CD4-positive, alpha-beta memory T cell (primary cell): ENCODE measurements at places on chromosomes 11 and 22. TPM values are rescaled to one million over a fixed set of nuclear protein-coding genes. Genes with fewer than 3 reads are reported as not detected.
A peak's percentile ranks its signal among the peaks of the same experiment; 100 is the strongest.

DNA sequence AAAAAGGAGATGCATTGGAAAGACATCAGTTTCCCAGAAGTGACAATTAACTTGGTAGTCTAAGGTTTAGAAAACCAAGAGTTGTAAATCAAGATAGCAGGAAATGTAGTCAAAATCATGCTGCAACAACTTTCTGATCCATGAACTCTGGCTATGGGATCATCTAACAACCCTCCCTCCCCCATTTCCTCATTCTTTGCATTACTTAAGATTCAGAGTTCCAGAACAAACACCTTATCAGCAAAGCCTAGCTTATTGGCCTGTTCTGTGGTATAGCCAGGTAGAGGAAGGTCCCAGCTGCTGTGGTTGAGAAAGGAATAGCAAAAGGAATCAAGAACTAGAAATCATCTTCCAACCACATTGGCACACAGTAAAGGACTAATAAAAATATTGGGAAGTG, 651.1 kb downstream of the METTL15 start:
- DNase-seq, result no peak

Gene CCDC116
- polyA plus RNA-seq, result not detected

- DNase-seq, result no peak
These were observed 56.6 kb upstream of the LIN7C start for GRCh38 chr11:27563201-27563600.

DNA sequence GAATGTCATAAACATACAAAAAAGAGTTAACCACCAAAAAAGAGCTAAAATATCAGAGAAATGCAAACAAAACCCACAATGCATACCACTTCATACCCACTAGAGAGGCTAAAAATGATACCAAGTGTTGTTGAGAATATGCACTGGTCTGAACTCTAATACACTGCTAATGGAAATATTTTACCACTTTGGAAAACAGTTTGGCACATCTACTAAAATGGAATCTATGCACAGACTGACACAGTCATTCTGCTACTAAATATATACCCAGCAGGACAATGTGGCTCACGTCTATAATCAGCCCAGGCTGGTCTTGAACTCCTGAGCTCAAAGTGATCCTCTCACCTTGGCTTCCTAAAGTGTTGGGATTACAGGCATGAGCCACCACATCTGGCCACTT, 18.0 kb downstream of the MAPK1 start:
- no peak for DNase-seq

GRCh38 chr11:33040862-33041453, 1.6 kb downstream of the TCP11L1 start:
- DNase-seq, result no peak

DNA sequence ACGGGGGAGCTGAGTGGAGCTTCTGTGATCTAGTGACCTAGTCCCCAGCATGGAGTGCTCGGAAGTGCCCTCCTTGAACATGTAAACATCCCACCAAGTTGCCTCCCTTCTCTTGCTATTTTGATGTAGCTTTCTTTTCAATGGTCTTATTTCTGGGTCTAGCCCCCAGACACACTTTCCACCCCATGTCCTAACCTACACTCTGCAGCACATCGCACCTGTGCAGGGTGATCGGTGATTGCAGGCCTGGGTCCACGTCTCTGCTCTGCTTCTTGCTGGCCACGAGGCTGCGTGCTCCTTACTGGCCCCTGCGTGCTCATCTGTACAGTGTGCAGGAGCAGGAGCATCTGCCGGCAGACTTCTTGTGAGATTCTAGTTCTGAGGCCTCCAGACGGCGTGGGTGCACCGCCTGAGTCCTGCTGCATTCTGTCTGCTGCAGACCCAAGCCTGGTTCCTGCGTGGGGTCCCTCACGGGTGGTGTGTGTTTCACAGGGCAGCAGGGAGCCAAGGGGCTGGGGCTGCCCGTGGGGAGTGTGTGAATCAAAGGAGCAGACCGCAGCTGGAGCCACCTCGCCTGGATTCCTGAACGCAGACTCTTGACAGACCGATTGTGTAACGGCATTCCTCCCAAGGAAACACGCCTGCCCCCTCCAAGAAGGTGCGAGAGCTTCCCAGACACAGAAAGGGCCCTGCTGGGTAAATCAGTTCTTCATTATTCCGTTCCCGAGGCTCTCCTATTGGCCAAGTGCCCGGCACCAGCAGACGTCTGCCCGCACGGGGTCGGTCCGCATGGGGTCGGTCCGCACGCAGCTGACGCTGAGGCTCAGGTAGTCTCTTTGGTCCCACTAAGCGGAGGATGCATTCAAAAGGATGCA, 44.4 kb upstream of the MYEOV start:
- DNase-seq, result no peak

GRCh38 chr11:57597916-57598830, 688 bp downstream of the SERPING1 start:
- DNase-seq, result no peak

Gene WNT11
- polyA plus RNA-seq, result 0.16 TPM

Gene PTPN5
- not detected for polyA plus RNA-seq

DNA sequence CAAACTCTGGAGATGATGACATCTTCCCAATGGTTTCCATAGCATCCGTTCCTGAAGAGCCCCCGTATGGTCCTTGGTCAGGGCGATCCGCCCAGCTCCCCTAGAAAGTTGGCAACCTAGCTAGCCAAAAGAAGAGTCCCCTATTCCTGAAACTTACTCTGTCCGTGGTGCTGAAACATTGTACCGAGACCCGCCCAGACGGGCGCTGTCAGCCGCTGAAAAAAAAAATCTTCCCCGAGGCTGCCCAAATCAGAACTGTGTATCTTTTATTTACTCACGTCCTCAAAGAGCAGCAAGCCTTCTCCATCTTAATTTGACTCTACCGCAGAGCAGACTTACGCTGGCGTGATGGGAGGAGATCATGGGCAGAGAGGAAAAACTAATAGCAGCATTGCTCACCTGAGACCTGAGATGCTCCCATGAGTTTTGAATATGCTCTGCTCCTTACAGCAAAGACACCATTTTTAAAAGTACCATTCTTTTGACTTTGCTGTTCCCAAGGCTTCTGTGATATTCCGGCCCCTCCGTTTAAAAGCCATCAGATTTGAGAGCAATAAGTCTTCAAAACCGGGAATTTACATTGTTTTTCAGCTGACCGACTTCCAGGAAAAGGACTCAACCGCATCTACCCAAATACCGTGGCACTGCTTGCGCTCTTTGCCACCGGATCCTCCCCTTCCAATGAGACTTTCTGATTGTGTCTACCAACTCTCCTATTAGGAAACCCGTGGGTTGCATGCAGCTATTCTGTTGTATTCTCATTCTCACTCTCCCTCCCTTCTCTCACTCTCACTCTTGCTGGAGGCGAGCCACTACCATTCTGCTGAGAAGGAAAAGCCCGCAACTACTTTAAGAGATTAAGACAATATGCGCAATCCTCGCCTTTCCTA, at the start of gene SLC17A6:
TSS of gene SLC17A6 (plus strand) at position 786 of the 890 bp plus-strand sequence. CDS start 153 bp downstream, outside the sequence.
- DNase-seq, result no peak

DNA sequence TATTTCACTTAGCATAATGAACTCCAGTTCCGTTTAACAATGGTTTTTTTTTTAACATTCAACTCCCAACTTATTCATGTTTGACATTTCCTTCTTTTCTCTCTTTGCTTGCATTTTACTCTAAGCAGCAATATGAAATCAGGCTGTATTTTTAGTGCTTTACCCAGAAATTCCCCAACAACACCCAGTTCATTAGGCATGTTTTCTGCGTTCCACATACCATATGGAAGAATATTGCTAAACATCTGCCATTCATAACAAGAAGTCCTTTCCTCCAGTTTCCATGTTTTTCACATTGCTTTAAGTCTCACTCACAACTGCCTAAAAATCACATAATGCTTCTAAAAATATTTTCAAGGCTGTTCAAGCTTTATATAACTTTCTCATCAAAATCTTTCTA, 45.8 kb downstream of the PLAAT5 start:
- DNase-seq, result no peak

GRCh38 chr11:95455228-95455970, 224.4 kb upstream of the SESN3 start:
- no peak for DNase-seq

GRCh38 chr11:65489035-65489705, 9.7 kb upstream of the MALAT1 start:
- peak; percentile 5 for DNase-seq

GRCh38 chr11:98564233-98564632, 456.5 kb upstream of the CNTN5 start:
- DNase-seq, result no peak

GRCh38 chr11:72635309-72635915, 38.8 kb downstream of the PDE2A start:
- DNase-seq, result no peak

DNA sequence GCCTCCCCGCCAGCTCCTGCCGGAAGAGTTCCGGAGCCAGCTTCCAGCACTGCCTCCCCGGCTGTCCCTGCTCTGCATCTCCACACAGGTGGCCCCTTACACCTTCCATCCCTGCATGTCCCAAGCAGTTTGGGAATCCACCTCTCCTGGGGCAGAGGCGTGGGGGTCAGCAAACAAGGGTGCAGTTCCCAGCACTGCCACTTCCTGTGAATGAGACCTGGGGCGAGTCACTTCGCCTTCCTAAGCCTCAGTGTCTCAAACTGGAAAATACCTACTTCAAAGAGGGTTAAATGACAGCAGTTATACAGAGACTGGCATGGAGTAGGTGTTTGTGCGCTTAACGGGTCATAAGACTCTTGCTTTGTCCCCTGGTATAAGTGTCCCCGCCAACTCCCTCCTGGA, 5.2 kb downstream of the CYTH4 start:
- DNase-seq, result no peak

Gene MALAT1
- 3,488 TPM for polyA plus RNA-seq

Gene BIK
- 8.5 TPM for polyA plus RNA-seq

DNA sequence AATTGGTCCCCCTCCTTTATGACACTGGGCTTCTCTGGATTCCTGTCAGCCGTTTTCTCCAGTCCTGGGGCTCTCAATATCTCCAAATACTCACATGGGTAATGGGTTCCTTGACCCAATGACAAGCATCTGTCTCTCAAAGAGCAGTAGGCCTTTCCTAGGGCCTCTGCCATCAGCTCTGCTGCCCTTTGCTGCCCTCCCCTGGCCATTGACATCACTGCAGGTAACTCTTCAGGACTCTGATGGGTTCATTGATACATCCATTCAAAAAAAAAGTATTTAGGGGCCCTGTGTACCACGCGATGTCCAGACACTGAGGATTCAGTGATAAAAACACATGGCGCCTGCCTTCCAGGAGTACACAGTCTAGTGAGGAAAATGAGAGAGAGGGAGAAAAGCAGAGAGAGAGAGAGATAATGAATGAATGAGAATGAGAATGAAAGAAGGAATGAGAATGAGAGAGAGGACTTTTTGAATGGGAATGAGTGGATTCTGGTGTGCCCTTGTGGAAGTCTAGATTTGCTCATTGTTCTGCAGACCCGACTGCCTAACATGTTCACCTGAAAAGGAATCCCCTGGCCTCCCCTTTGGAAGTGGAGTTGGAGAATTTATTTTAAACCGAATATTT, 42.6 kb upstream of the OLFML1 start:
- DNase-seq, result peak; percentile 58

- no peak for DNase-seq
These were observed 49.1 kb downstream of the C11orf91 start for GRCh38 chr11:33651555-33651954.

GRCh38 chr11:103862802-103863174, 173.7 kb upstream of the DDI1 start:
- DNase-seq, result no peak

DNA sequence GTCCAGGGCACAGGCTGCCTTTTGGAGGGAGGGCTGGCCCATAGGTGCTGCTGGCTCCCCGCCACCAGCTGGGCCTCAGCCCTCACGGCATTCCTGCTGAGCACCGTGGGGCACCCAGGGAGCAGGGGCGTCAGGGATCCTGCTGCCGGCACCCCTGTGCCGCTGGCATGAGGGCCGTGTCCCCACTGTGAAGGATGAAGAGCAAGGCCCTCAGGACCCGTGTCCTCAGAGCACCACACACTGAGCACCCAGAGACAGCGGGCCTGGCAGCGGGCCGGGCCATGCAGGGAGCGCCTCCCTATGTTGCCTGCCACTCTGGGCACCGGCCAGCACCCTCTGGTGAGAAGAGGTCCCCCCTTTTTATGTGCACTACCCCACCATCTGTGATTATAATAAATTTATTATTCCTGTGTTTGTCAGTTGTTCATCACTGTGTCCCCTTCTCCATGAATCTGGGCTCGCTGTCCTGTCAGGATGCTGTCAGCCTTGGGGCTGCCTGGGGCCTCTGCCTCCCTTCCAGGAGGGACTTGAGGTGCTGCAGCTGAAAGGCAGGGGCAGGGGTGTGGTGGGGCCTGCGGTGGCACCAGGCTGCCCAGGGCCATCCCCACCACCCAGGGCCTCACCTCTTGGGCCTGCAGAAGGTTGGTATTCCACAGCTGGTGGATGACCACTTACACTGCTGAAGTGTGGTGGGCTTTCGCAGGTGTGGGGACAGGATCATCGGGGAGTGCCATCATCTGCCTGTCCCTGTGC, 80.0 kb downstream of the MED15 start:
- DNase-seq, result no peak

Gene GPR152
- polyA plus RNA-seq, result 1.7 TPM

DNA sequence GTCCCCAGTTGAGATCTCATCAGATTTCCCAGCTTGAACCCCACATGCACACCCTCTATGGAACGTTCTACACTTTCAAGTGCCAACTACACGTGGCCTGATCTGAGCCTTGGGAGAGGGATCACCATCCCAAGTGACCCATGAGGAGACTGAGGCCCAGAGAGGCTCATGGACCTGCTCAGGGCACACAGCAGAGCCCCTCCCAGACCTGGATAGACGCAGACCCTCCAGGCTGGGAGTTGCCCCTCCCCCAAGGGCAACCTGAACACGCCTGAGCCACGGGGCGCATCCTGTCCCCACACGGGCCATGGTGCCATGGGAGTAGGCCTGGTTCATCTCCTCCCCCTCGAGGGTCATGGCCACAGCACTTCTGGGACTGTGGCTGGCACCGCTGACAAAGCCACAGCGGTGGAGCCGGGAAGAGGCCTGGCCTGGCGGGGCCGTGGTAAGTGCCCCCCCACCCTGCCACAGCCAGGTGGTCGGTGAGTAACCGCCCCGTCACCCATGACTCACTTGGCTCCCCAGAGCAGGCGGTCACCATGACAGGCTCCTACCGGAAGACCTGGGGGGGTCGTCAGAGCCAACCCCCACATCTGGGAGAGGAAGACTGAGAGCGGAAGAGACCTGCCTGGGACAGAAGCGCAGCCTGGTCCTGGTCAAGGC, 8.1 kb downstream of the WNT7B start:
- DNase-seq, result no peak

DNA sequence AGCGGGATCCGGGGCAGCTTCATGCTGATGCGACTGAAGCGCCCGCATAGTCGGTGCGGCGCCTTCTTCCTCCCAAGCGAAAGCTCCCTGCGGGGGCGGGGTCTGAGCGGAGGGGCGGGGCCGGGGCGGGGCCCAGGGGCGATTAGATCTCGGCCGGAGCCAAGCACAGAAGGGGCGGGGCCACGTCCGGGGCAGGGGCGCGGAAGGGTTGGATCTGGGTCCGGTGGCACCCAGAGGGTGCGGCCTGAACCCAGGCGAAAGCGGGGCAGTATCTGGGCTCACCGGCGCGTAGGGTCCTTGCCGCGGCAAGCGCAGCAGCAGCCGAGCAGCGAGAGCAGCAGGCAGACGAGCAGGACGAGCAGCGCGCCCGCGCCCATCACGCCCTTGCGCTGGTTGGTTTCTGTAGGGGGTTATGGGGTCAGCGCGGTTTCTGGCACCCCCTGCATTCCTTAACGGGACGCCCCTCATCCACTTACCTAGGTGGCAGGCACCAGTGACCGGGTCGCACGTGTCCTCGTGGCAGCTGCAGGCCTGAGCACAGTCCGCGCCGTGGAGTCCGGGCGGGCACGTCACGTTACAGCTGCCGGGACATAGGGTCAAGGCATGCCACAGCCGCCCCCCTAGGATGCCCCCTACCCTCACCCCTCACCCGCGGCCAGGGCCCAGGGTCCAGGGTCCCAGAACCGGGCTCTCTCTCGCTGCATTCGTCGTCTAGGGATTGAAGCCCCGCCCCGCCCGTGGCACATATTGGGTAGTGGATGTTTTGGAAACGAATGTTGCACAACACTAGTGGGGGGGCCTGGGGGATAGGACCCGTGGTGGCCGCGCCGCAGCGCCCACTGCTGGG, 8.1 kb downstream of the SCARF2 start:
- DNase-seq, result peak; percentile 75
